ENCODE measurements at places on chromosomes 11 and 22.

DNA sequence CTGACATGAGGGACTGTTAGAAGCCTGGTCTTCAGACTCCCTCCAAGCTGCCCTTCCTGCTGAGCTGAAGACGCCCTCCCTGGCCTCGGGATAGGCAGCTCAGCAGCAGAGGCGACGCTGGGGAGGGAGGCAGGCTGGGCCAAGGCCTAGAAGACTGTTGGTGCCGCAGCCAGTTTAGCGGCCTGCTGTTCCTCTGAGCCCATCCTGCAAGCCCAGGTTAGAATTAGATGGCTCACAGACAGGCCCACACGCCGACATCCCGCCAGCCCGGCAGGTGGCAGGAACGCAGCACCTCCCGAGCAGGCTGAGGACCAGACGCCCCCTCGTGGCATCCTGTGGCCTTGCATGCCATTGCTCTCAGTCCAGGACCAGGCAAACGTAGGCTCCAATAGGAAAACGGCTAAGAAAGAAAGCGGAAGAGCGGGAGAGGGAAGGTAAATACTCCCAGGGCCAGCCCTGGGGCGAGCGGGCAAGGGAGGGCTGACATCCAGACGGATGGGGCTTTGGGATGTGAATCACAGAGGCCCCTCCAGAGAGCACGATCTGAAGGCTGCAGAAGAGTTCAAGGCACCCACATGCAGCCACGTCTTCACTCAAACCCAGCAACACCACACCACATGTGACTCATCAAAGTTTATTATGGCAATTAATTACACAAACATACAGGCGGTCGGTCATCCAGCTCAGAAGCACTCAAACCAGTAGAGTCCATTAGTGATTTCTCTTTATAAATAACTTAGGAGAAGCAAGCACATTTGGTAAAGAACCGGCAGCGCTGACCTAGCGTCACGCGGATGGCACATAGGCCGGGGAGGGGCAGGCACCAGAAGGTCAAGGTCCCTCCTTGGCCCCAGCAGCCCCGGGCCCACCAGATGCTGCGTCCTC is 27.6 kb downstream of the CD5 start:
- DNase-seq, result peak; percentile 96

DNA sequence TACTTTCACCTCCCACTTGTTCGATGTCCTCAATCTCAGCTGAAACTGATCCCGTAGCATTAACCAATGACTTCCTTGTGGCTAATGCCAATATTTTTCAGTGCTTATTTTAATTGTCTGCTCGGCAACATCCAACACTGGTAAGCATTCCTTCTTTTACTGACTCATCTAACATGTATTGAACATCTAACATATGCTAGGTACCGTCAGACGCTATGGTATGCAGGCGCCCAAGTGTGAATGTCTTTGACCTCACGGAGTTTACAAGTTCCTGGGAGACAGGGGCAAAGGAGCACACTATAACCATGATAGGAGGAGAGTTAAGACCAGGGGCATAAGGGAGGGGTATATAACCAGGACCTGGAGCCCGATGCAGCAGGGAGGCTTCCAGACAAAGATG is 1.7 kb downstream of the BRMS1 start:
- no peak for DNase-seq

GRCh38 chr11:76376746-76377558 is 4.0 kb downstream of the THAP12 start:
- DNase-seq, result no peak

GRCh38 chr11:93843906-93844305 is 6.5 kb downstream of the VSTM5 start:
- DNase-seq, result no peak

Measured in KBM-7 (cell line).